Substantia nigra (tissue), 51 donors: ENCODE measurements at places on chromosomes 6 and 20.

- no peak for DNase-seq
These were observed 42.6 kb downstream of the TRIM27 start for GRCh38 chr6:28880894-28881780.

DNA sequence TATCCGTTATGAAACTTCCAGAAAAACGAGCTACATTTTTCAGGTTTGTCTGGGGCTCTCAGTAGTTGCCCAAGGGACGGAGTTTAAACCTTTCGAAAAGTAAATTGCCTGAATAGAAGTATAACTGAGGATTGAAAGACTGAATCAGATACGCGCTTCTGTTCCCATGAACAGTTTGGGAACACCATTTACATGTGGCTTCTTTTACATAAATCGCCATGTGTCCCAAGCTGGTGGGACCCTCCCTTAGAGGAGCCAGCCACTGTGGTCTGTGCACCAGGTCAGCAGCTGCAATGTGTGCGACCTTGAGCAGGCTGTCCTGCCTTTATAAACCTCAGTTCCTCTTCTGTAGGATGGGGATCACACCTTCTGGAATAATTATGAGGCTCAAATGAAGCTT is 11.0 kb downstream of the ENTPD6 start:
- no peak for DNase-seq

- no peak for DNase-seq
These were observed 112.8 kb upstream of the TSHZ2 start for GRCh38 chr20:52859156-52859876.

DNA sequence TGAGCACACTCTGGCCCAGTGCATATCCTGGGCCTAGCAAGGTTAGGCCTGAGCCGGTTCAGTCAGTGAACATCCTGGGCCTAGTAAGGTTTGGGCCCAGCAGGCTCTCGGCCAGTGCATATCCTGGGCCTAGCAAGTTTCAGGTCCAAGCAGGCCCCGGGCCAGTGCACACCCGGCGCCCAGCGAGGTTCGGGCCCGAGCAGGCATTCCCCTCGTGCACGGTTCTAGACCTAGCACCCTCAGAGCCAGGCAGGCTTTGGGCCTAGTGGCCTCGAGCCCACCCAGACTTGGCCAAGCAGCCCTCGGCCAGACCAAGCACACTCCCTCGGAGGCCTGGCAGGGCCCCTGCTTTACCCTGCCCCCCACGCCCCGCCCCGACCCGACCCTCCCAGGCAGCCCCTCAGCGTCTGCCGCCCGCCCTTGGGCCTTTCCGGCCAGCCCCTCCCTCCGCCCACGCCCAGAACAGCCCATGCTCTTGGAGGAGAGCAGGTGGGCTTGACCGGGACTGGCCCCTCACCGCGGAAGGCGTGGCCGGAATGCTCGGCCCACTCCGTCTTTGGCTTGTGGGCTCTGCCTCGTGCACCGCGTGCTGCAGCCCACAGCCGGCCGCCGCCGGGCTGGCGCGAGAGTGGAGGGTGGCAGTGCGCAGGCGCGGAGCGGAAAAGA is at the start of gene CTCFL:
Gene CTCFL (minus strand): TSS at position 630 of the 666 bp plus-strand sequence. CDS start 935 bp downstream, outside the sequence.
- no peak for DNase-seq

DNA sequence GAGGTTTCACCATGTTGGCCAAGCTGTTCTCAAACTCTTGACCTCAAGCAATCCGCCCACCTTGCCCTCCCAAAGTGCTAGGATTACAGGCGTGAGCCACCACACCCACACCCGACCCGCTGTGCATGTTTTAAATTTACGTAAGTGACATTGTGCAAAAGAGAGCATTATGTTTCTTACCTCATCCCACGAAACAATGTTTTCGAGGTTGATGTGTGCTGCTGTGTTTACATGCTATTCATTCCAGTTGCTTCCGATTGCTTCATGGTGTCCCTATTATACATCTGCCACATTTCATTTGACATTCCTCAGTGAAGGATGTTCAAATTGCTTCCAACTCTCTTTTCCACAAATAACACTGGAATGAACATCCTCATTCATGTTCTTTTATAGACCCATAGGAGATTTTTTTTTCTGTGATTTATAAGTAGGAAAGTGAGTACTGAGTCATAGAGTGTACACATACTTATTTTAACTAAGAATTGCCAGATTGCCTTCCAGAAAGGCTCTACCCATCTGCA is 403.9 kb upstream of the JARID2 start:
- DNase-seq = no peak

DNA sequence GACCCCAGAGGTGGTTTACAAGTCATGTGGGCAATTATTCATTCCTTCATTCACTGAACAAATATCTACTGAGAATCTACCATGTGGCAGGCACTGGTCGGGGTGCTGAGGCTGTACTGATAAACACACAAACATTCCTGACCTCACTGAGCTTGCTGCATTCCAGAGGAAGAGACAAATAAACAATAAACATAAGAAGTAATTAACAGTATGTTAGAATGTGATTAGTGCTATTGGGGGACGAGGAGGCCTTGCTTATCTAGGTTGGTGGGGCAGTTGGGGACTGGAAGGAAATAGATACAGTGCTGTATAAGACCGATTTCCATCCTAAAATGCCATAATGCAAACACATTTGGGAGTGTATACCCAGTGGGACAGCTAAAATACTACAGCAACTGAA is 44.1 kb downstream of the MAK start:
- DNase-seq = no peak

- no peak for DNase-seq
These were observed 104.6 kb upstream of the TNFAIP3 start for GRCh38 chr6:137762168-137763090.

DNA sequence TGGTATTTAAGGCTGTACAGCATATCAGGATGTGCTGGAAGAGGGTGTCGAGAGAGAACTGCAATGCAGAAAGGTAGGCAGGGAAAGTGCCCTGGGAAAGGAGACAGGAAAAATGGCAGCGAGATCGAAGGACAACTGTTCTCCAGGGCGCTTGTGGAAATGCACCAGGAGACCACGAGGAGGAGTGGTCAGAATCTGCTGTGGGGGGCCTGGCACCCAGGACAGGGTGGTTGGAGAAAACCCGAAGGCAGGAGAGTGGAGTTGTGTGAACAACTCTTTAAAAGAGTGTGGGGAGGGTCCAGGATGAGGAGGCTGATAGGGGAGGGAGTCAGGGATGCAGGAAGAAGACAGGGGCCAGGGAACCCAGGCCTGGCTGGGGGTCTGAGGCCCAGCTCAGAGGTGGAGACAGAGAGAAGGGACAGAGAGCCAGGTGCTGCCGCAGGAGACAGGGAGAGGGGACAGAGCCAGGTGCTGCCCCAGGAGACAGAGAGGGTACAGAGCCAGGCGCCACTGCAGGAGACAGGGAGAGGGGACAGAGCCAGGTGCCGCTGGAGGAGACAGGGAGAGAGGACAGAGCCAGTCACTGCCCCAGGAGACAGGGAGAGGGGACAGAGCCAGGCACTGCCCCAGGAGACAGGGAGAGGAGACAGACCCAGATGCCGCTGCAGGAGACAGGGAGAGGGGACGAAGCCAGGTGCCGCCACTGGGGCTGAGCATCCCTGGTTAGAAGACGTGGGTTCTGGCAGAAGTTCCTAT is 9.3 kb downstream of the SLC22A1 start:
- DNase-seq = no peak

- no peak for DNase-seq
These were observed 6.0 kb downstream of the DYNLT2 start for GRCh38 chr6:169745405-169745804.

- DNase-seq = no peak
These were observed 31.3 kb downstream of the RARS2 start for GRCh38 chr6:87558446-87558845.

DNA sequence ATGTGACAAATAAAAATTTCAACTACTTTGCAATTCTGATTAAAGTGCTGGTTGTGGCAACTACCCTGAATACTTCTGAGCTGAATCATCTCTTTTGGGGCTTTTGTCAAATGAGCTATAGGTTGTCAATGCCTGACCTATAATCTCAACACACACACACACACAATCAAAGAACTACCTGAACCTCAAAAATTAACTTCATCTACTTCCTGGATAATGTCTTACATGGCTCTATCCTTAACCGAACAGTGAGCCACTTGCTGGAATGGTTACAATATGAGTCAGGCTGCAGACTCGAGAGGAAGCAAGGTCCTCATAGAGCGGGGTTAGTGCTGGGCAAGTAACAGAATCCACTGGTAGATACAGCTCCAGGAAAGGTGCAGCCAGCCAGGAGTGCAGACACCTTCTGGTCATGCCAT is 70.6 kb upstream of the DST start:
- no peak for DNase-seq

DNA sequence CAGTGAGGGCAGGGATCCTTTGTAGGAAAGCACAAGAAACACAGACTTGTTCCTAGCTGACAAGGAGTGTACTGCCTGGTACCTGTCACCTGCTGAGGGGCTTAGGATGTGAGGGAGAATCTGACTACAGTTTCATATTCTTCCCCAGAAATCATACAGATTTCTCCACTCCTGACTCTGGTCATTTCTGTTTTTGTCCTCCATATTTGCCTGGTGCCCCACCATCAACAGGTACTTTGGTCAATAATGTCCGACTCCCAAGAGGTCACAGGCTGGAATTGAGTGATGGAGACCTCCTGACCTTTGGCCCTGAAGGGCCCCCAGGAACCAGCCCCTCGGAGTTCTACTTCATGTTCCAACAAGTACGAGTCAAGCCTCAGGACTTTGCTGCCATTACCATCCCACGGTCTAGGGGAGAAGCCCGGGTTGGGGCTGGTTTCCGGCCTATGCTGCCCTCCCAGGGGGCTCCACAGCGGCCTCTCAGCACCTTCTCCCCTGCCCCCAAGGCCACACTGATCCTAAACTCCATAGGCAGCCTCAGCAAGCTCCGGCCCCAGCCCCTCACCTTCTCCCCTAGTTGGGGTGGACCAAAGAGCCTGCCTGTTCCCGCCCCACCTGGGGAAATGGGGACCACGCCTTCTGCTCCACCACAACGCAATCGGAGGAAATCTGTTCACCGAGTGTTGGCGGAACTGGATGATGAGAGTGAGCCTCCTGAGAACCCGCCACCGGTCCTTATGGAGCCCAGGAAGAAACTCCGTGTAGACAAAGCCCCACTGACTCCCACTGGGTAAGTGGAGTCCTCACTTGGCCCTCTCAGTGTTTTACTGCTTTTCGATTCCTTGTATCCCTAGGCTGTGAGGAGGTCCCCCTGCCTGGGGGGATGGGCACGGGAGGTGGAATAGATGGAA is 3.1 kb downstream of the TCF19 start:
- no peak for DNase-seq

- DNase-seq = no peak
These were observed 102.1 kb downstream of the TMEM170B start for GRCh38 chr6:11639376-11640235.

DNA sequence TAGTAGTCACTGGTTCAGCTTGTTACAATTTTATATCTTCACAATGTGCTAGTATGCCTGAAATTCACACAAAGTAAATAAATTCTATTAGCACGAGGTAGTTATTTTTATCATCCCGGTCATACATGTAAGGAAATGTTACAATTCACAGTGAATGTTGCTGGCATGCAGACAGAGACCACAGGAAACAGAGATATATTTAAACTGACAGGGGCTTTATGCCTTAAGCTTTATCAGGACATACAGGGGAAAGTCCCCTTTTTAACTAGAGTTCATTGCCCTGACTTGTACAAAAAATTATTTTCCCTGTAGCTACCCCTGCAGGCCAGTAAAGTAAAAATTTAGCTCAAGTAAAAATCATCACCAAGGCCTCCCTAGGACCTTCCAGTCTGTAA is 712.0 kb upstream of the NRSN1 start:
- no peak for DNase-seq

GRCh38 chr6:131867744-131868143 is 59.9 kb downstream of the ENPP1 start:
- no peak for DNase-seq

DNA sequence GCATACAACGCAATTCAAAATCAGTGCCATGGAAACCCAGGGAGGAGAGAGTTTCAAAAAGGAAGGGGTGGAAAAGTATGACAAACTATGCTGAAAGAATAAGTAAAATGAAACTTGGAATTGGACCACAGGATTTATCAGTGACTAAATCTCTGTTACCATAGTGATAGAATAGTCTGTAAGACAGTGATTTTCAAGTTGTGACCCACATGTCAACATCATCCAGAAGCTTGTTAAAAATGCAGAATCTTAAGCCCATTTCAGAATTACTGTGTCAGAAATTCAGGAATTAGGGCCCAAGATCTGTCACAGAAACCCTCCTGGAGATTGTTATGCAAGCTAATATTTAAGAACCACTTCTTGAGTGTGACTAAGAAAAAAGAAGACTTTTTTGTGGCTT is 417.7 kb upstream of the JAG1 start:
- DNase-seq = no peak

DNA sequence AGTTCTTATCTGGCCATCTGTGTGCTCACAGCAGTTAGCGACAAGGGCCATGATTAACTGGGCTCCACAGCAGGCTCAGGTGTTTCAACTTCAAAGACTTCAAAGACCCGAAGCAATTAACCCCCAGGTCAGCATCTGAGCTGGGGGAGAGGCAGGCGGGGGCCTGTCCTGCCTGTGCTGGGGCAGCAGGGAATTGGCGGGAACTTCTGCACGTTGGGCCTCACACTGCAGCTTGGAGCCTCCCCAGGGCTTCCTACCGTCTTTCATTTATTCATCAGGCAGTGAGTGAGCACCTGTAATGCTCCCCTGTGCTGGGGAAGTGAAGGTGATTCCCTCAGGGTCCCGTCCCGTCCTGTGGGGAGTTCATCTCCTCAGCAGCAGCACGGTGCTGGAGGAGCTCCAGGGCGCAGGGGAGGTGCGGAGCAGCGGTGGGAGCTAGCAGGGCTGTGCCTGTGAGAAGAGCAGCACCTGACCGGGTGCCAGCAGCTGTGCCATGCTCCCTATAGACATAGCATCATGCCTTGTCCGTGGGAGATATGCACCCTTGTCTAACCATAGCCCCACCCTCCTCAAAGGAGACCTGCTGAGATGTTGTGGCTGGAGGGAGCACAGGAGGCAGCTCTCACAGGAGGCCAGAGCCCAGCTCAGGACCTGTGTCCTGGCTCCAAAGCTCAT is 51.8 kb upstream of the FRMD1 start:
- DNase-seq = no peak

GRCh38 chr6:14066782-14067406 is 50.7 kb upstream of the CD83 start:
- DNase-seq = no peak

- no peak for DNase-seq
These were observed 9.0 kb downstream of the MOCS3 start for GRCh38 chr20:50967586-50967985.

DNA sequence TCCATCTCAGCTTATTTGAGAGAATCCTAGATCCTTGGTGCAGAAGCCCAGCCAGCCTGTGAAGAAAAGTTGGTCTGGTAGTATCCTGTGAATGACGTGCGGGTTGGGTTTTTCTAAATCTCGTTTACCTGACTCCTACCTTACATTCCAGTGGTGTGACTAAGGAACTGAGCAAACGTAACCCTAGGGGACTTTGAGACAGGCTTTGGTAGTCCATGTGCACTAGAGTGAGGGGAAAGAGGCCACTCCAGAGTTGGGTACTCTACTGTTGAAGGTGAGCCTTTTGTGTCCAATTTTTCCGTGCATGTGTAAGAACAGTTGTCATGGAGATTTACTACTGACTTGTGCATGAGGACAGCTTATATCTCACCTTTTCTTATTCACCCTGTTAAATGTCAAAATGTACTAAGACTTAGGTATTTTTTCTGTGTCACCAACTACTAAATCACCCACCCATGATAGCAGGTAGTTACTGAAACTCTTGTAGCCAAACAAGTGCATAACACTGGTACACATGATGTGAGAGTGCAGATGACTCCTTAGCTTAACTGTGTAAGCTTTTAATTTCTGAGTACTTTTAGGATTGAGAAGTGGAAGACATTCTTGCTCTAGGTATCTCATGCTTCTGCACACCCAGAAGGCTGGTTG is 26.3 kb upstream of the PLCG1 start:
- DNase-seq = no peak

- DNase-seq = no peak
These were observed 54.1 kb downstream of the RBM38 start for GRCh38 chr20:57445298-57445697.
